ENCODE measurements at places on chromosomes 4 and X.

DNA sequence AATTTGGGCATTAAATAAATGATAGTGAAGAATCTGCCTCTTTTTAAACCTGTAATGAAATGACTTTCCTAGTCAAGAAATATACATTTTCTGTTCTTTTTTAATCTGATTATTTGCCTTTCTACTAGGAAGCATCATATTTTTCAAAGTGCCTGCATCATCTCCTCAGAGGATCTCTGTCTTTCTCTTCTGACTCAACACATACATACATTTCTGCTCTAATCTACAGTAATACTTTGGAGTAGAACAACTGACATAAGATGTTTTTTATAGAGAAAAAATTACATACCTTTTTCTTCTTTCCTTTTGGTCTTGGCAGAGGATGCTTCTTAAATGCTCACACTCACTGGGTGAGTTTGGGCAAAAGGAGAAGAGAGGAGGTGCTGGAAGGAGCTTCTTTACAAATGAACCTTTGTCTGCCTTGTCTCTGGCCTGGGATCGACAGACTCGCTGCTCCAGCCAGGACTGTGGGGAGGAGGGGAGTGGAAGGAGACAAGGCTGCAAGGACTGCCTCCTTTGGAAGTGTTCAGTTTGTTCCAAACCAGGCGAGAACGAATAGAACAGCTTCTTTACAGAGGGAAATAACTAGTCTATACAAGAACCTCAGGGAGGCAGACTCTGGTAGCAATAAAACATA lies at the start of gene SCRG1:
SCRG1 (minus strand) TSS at position 338 of the 637 bp plus-strand sequence. CDS start 7,702 bp downstream, outside the sequence.
- DNase-seq: no peak

- no peak for DNase-seq
Measured at GRCh38 chrX:47585273-47585672, 3.0 kb downstream of the TIMP1 start.

DNA sequence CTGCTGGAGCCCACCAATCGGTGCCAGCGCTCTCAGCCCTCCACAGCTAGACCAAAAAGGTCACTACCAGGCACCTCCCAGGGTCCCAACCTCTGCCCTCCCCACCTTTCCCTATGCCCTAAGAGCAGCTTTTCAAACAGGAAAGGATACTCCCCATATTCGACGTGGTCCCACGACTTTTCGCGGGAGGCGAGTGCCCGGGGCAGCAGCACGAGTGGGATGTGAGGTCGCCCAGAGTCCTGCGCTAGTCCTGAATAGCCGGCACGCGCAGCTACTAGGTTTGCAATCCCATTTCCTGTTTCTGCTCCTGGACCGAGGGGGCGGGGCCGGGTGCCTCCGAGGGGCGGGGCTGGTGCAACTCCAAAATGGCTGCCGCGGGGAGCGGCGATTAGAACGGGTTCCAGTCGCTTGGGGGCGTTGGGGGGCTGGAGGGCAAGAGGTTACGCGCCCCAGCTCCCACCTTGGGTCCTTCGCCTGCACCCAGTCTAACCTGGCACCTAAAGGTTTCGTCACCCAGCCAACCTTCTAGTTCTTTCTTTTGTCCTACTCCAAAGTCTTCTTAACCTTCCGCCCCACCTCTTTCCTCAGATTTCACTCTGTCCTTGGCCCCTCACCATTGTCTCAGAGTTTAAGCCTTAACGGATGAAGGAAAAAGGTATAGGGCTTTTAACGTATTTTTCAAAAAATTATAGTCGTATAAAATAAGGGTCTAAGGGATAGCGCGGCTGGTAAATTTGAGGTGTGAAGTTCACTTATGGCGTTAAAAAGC lies 85.0 kb upstream of the TENT5D start:
- peak; percentile 91 for DNase-seq

GRCh38 chr4:129748991-129749390 lies 653.0 kb downstream of the C4orf33 start:
- no peak for DNase-seq

DNA sequence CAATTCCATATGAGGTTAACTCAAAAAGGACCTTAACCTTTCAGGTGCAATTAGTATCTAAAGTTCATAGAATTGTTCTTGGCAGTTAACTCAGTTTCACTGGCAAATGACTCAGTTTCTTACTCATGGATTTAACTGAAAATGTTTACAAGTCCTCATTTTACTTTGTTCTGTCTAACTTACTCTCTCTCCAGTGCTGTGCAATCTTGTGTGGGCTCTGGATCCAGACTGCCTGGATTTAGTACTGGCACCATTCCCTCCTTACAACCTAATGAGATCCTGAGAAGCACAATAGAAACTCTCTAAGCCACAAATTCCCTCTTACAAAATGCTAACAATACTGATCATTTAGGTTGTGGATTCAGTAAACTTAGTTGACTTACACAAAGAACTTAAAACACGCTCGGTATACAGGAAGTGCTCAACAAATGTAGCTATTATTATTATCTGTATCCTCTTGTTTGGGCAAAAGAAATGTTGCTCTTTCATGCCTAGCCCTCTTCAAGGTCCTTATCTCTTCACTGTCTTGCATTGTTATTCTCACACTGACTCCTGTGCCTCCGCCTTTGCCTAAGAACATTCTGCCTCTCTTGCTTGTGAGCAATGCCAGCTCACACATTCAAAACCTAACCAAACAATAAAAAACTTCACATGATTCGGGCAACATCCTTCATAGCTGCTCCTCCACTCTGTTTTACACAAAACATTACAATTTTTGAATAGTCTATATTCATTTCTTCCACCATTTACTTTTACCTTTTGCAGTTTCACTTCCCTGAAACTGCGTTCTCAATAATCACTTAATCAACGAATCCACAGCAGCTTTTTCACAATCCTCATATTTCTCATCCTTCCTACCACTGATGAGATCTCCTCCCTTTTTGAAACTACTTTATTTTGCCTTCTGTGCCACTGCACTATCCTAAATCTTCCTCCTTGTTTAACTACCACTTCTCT lies 91.8 kb downstream of the PDE5A start:
- no peak for DNase-seq

DNA sequence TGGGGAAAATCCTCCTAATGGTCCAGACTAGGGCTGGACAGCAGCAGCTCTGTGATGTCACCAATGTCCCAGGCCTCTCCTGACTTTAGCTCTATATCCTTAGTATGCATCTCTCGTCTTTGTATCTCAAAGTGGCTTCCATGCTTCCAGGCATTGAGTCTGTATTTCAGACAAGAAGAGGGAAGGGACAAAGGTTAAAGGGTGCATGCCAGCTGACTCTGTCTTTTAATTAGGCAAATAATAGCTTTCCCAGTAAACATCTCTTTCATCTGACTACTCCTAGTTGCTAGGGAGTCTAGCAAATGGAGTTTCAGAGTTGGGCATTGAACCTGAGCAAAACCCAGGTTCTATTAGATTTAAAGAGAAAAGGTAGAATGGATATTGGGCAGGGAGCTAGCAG lies 5.4 kb downstream of the FAM47E start:
- no peak for DNase-seq

DNA sequence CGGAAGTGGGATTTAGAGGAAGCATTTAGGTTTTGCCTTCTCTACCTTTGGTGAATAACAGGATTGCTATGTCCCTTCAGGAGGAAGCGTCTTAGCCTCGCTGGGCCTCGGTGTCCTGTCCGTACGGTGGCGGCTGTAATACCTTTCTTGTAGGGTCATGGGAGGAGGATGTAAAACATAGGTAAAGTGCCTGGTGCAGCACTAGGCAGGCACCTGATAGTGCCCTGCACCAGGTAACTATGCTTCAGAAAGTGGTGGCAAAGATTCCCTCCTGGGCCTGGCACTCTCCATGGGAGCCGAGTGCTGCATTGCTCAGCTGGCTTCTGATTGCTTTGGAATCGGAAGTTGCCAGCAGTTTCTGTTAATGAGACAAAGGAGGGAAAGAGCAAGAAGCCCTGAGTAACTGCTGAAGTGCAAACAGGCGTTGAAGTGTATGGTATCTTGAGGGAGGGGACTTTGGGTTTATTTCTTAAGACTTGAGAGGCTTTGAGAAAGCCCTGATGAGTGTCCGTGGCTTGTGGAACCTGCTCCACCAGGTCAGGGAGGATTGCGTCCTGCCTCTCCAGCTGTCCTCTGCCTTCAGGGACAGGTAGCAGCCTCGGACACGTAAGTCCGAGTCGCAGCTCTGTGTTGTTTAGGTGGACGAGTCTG lies 45.8 kb downstream of the TBC1D14 start:
- DNase-seq: peak; percentile 39

DNA sequence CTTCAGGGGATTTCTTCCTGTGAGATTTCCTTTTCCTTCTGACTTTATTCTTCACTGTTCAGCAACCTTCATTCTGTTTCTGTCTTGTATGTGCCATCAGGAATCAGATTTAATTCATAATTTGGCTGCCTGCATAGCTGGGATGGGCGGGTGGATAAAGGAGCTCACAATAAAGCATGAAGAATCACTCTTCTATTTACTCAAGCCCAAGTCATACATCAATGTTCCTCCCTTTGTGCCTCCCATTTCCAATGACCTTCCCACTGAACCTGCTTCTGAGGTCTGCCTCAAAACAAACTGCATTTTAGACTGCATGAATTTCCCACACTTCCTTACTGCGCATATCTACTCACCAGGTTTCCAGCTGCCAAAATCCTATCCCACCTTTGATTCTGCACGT lies 14.0 kb downstream of the PDGFC start:
- no peak for DNase-seq

DNA sequence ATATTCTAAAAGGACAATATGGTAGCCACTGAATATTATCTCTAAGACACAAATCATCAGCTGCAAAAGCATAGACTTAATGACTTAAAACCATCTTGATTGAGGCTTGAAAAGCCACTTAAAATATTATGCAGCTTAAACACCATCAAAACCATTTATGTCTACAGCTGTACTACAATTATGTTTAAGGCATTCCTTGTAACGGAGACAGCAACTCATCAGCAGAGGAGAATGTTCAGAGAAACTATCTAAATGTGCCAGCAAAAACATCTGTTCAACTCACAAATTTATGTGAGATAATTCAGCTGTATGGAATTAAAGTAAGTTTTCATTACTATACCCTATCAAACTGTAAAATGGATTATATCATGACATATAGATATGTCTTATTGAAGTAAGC lies 147.9 kb upstream of the CTSO start:
- no peak for DNase-seq

GRCh38 chr4:96691521-96691920 lies 851.6 kb downstream of the PDHA2 start:
- DNase-seq: no peak

DNA sequence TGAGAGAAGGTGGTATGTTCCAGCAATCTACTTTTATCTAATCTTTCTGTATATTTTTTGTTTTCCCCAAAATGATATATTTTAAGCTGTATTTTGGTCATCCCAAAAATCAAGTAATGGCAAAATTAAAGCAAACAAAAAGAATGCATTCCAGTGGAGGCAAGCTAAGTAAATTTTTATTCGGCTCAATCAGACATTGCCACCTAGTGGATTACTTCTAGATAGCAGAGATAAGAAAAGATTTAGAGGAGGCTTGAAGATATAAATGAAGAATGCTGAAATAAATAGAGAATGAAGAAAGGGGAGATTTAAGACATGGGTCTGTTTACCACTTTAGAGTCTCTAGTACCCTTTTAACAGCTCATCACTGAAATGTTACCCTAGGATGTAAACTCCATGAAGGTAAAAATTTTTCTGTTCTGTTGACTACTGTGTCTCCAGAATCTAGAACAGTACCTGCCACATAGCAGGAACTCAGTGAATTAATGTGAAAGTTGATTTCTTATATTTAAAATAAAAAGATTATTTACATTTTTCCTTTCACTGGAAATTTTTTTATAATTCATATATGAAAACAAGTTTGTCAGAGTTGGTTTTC lies 110.9 kb upstream of the ANK2 start:
- peak; percentile 61 for DNase-seq

DNA sequence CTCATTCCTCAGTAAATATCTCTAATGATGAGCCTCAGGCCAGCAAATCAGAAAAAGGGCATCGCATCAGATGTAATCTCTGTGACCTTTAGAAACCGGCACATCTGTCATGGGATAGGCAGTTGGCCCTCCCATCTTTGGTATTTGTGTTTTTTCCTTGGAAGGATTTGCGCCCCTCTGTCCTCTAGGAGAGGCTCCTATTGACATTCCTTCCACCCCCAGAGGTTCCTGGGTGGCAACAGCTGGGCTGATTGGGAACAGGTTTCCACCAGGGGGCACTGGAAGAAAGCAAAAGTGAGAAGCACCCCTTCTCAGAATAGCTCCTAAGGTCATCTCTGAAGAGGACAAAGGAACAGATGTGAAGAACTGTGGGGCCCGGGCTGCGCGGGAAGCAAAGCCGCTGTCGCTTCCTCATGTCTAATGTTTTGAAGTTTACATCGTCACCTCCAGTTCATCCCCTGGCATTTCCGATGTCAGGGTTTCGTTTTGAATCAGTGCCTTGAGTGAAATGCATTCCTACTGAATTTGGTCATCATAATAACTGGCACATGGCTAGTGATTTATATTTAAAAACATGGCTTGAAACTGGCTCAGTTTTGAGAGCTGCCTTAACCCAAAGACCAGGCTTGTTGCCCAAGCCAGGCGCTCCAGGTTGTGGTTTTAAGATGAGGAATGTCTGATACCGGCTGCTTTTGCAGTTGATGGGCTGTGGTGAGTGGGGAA lies 6.2 kb downstream of the TXK start:
- peak; percentile 87 for DNase-seq

GRCh38 chr4:8338351-8338961 lies 68.9 kb downstream of the HTRA3 start:
- no peak for DNase-seq

- no peak for DNase-seq
Measured at GRCh38 chrX:131861088-131861787, 161.9 kb upstream of the STK26 start.

DNA sequence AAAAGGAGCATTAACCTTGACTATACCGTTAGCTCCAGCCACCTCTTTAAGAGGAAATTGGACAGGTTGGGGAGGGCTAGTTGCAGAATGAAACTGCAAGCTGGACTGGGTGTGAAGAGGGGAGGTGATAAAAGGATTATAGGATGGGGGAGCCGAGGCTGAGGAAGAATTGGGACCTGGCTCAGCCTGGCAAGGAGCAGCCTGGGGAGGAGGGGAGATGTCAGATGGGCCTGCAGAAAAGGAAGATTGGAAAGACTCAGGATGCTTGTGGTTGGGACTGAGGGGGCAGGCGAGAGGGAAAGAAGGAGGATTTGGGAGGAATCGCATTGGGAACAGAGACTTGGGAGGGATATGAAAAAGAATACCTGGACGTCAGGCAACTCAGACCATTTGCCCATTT lies 351.7 kb downstream of the PPP3CA start:
- DNase-seq: no peak

GRCh38 chrX:74421740-74422352 lies 553 bp downstream of the SLC16A2 start:
- peak; percentile 54 for DNase-seq
